ENCODE measurements at places on chromosomes 6 and 20. TPM values are rescaled to one million over a fixed set of nuclear protein-coding genes. Genes with fewer than 3 reads are reported as not detected.

Gene MEI4
- not detected for polyA plus RNA-seq

Gene SPAG4
- polyA plus RNA-seq: 1.2 TPM

Gene DLK2
- 19.8 TPM for polyA plus RNA-seq

Gene OR2H2
- not detected for polyA plus RNA-seq

Gene EFHC1
- polyA plus RNA-seq: 234 TPM

Gene WFDC12
- not detected for polyA plus RNA-seq

Gene FNDC1
- not detected for polyA plus RNA-seq

Gene PI16
- polyA plus RNA-seq: 0.56 TPM

Gene COL21A1
- polyA plus RNA-seq: not detected

Gene OOEP
- not detected for polyA plus RNA-seq

Gene GTSF1L
- not detected for polyA plus RNA-seq

Gene SCRT2
- polyA plus RNA-seq: 3.8 TPM

Gene MATN4
- not detected for polyA plus RNA-seq

Gene EGFL8
- 22.4 TPM for polyA plus RNA-seq

Gene PNPLA1
- polyA plus RNA-seq: 0.26 TPM

Gene LPA
- polyA plus RNA-seq: not detected

Gene PPIL6
- 11.8 TPM for polyA plus RNA-seq

Gene ERGIC3
- 385 TPM for polyA plus RNA-seq

Gene LKAAEAR1
- 16.3 TPM for polyA plus RNA-seq

Gene ETV7
- 0.32 TPM for polyA plus RNA-seq

Gene DHX16
- polyA plus RNA-seq: 31.9 TPM

Gene C20orf202
- 0.62 TPM for polyA plus RNA-seq

Gene ANGPT4
- polyA plus RNA-seq: not detected

Gene TRIM15
- polyA plus RNA-seq: not detected

Gene TMEM14C
- polyA plus RNA-seq: 106 TPM

Gene SIGLEC1
- polyA plus RNA-seq: not detected

Gene APCDD1L
- not detected for polyA plus RNA-seq

Gene TCP1
- 379 TPM for polyA plus RNA-seq

Gene PTPRA
- polyA plus RNA-seq: 68.2 TPM

Gene CEBPB
- polyA plus RNA-seq: 0.94 TPM

Gene MYLK4
- 1.2 TPM for polyA plus RNA-seq

Gene PXMP4
- polyA plus RNA-seq: 3.1 TPM

All from neural cell (in vitro differentiated cells).